ENCODE measurements at places on chromosomes 3 and 15.

DNA sequence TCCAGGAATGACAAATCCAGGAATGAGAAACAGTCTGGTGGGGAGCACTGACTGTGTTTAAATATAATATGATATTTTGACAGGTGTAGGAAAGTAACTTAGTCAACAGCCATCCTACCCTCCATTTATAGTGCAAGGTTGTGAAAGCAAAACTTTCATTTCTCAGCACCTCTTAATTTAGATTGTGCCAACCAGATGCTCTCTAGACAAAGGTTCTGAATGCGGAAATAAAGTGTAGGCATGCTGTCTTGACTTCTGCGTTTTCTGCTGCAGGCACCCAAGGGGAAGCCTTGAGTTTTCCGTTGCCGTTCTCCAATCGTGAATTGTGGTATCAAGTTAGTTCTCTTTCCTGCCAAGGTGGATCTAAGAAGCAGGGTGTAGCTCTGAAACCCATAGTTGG lies 261.9 kb upstream of the SUCLG2 start:
- DNase-seq, result no peak

DNA sequence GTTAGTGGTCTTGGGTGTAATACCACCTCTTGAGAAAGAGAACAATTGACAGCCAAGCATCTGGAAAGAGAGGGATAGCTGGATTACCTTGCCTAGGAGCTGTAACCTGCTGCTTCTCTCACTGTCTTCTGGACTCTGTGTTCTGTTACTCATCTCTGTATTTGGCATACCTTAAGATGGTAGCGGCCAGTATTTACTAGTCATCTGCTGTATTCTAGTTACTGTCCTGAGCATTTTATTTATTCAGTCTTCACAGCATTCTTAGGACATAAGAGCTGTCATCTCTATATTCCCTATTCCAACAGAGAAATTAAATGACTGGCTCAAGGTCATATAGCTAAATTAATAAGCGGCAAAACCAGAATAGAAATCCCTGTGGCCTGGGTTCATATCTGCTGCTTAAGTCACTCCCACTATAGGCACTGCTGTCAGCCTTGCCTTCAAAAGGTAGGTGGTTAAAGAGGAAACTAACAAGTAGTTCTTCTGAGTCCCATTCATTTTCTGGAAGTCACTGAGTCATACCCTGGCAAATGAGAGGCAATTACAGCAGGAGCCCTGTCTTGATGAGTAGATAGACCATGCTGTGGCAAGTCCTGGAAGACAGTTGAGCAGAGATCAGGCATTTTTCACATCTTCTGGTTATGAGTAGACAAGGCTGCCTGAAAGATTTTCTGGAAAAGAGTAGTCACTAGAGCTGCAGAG lies 68.2 kb downstream of the RAB7A start:
- no peak for DNase-seq

DNA sequence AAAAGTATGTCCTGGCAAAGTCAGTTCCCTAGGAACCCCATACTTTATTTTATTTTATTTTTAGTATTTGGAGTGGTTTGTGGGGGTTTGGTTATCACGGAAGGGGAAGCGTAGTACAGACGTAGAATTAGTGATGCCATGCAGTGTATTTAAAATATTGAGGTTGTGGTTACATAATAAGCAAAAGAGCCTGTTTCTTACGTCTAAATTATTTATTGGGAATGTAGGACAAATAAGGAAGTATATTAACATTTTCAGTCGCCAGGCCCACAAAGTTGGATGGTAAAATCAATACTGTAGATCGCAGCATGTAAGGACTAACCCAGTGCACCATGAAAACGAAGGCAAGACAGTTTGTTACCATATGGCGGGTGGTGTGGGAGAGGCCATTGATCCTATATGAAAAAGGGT lies 558 bp downstream of the DTWD1 start:
- DNase-seq, result no peak

GRCh38 chr3:135087782-135088181 lies 292.7 kb downstream of the EPHB1 start:
- no peak for DNase-seq

DNA sequence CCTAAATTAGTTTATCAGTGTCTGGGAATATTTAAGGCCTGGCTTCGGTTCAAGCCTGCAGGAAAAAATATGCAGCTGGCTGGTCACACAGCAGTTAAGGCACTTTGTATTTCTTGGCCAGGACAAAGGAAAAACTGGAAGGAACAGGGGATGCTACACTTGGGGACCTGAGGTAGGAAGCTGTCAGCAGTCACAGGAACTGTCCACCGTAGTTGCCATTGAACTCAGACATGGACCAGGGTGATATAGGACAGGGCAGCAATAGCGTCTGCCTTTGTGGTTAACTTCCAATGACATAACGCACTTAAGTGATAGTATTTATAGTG lies 49.1 kb downstream of the NR1D2 start:
- no peak for DNase-seq

DNA sequence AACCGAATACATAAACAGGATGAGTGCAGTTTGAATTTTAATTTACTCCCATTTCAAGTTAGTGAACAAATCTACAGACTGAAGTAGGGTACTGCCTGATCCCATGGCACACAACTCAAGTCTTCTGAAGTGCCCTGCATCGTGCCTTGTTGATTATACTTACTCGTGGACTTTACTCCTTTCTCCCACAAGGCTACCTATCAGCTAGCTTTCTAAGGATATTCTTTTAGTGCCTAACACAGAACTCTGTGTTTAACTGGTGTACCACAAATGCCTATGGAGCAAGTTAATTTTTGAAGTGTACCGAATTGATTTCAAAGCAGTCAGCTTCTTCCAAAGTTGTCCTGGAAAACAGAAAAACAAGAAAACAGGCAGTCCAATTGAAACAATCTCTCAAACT lies 119.8 kb downstream of the TNIK start:
- DNase-seq, result no peak

DNA sequence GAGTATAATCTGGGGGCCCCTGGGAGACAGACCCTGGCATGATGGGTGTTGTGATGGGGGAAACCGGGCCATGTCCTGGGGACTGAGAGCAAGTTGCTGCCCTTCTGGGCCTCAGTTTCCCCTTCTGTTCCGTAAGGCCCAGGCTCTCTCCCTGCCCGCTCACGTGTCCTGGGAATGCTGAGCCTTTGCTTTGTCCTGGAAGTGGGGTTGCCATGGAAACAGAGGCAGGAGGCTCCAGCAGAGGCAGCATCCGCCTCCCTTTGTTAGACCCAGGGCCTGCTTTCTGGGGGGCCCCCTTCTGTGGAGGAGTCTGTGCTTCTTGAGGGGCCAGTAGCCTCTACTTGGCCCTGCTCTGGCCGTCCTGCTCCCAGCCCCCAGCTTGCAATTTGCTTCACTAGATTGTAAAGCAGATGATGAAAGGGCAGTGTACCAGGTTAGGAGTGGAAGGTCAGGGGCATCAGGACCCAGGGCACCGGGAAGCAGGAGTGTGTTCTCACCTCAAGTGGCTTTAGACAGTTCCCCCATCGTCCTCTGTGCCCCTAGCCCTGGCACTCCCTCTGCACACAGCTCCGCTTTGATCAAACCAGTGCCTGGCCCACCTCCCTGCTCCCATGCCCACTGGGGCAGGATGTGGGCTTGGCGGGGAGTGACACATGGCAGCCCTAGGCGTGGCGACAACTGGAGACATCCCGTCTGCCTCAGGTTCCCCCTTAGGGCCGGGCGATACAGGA lies 105.6 kb downstream of the FBLN2 start:
- DNase-seq, result no peak

GRCh38 chr3:10757821-10758130 lies 58.3 kb upstream of the SLC6A11 start:
- no peak for DNase-seq
